Suppressor macrophage treated with lipopolysaccharide for 1 hour (primary cell): ENCODE measurements at places on chromosomes 1 and 21.

- DNase-seq: peak; percentile 18
These were observed 22.6 kb downstream of the F5 start for GRCh38 chr1:169563650-169564049.

DNA sequence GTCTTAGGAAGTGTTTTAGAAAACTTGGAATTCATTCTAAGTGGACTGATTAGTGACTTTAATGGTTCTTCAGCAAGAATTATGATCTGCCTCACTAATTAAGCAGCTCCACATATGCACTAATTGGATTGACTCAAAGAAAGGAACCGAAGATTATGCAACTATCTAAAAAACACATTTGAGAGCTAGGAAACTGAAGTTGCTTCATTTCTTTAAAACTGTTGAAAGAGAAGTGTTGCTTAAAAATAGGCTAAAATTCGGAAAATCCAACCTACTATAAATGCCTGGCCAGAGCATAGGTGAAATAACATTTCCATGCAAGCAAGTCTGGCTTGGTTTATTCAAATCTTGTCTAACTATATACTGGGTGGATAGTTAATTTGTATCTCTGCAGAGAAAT lies 502.9 kb upstream of the ZRANB2 start:
- peak; percentile 59 for DNase-seq

DNA sequence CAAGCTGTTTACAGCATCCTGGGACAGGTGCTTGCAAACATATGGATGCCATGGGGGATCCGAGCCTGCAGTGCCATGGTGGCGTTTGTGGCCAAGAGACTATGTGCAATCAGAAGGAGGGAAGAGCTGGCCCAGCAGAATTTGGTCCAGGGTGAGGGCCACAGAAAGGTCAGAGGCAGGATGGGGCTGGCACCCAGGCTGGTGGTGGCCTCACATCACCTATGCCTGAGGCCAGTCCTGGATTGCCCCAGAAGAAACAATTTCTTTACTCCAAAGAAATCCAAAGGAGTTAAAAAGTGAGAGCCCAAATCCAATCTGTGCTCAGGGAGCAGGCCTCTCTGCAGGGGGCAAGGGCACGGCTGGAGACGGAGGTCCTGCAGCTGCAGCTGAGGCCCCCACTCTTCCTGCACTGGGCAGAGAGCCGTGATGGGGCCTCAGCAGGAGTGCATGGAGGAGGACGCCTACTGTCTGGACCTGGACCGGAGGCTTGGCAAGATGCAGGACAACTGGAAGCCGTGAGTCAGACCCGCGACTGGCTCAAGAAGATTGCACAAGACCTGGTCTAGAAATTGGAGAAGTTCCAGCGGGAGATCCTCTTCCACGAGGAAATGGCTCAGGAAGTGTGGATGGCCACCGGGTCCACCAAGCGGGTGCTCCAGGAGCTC lies 163.5 kb downstream of the RYR2 start:
- no peak for DNase-seq

DNA sequence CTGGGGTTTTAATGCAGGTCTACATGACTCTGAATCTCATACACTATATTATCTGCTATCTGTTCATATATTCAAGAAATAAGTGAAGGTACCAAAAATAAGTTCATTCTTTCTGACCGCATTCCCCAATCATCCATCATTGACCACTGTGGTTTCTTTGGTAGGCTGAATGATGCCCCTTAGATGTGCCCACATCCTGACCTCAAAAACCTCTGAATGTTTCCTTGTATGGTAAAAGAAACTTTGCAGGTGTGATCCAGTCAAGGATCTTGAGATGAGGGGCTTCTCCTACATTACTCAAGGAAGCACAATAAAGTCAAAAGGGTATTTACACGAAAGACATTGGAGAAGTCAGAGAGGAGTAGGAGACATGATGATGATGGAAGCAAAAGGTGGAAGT lies 60.6 kb upstream of the LRRC8B start:
- no peak for DNase-seq

DNA sequence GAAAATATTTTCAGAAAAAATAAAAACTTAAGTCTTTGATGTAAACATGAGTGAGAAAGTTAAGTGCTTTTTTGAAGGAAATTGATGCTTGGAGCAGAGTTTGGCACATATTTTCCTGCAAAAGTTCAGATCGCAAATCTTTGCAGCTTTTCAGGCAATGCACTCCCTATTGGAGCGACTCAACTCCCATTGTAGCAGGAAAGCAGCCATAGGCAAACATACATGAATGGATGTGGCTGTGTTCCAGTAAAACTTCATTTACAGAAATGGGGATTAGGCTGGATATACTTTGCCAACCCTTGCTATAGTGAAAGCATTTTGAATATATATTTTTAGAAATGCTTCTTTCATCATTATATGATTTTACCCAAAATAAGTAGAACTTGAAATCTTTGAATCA lies 8.1 kb downstream of the AGL start:
- DNase-seq: no peak

- DNase-seq: no peak
These were observed 14.5 kb downstream of the OLFML3 start for GRCh38 chr1:113993766-113994165.

DNA sequence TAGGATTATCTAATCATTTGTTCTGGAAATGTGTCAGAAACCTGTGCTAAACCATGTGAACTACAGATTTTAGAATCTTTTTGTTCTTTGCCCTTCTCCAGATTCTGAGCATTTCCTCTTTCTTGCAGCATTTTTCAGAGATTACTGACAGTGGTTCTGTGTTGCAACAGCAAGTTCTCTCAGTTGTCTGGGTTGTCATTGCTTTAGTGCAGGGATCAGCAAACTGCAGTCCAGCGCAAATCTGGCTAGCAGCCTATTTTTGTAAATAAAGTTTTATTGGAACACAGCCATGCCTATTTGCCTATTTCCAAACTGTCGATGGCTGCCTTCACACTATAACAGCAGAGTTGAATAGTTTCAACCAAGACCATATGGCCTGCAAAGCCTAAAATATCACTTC lies 66.3 kb upstream of the LRRC8D start:
- peak; percentile 64 for DNase-seq
